RPMI7951 (cell line): ENCODE measurements at places on chromosomes 2 and 18. TPM values are rescaled to one million over a fixed set of nuclear protein-coding genes. Genes with fewer than 3 reads are reported as not detected.

DNA sequence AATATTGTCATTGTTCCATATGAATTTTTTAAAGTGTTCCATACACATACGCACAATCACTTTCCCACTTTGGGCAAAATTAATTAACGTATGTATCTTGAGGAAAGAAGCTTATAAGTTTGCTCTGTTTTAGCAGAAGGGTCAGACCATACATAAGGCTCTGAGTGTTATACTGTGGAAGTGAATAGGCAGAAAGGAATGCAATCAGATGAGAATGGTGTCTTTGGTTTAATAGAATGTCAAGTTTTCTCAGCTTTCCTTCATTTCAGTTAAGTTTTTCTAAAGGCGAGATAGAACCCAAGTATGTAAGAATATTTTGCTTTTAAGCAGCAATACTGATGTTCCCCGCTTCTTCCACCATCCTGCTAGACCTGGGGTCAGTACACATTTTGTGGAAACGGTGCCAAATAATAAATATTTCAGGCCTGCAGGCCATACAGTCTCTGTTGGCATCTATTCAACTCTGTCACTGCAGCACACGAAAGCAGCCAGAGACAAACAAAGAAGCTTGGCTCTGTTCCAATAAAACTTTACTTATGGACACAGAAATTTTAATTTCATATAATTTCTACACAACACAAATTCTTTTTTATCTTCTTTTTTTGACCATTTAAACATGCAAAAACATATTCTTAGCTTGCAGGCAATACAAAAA, 100.6 kb downstream of the UPP2 start:
- peak; percentile 37 for DNase-seq

Gene CFC1
- not detected in 2 replicates for total RNA-seq

DNA sequence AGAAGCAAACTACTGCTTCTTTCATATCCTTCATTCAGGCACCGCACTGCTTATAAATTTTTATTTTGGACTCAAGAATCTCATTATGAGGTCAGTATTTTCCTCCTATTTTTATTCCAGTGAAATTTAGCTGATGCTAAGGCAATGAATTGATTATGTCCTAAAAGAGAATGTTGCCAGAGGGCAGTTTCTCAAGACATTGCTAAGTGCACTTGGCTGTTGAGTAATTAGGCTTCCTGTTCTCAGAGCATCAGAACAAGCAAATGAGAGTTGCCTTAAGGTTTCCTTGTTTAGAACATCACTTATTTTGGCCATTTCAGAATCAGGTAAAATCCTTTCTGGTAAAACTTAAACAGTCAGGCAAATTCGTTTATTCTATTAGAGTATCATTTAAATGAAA, 548.6 kb upstream of the ZEB2 start:
- DNase-seq = no peak

Gene ACKR3
- 14.2 and 24.0 TPM in 2 replicates for total RNA-seq

Gene CDCA7
- 21.4 and 28.8 TPM in 2 replicates for total RNA-seq

GRCh38 chr2:237588044-237588696, 2.4 kb downstream of the RAB17 start:
- DNase-seq = no peak

- DNase-seq = peak; percentile 88
Observed at GRCh38 chr2:20182241-20182931, 42.5 kb downstream of the SDC1 start.

DNA sequence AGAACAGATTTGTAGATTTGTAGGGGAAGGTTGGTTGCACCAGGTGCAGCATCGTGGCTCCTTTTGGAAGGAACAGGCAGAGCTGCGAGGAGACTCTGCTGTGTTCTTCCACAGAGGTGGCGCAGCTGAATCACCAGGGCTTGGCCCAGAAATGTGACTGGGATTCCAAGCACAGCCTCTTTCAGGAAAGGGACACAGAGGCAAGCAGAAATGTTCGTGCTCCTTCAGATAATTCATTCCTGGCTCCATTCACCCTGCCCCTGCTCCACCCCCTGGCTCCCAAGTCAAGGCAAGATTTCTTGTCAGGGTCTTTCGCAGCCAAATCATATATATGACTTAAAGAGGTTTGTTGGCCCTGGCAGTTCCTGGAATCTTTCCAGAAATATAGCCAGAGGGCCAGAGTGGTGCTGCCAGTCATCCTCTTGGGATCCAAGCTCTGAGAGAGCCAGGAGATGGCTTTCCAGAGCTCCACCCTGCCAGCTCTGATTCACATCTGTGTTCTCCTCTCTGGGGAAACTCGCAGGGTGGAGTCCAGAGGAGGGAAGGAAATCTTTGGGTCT, 203.9 kb upstream of the TANK start:
- DNase-seq = peak; percentile 33

DNA sequence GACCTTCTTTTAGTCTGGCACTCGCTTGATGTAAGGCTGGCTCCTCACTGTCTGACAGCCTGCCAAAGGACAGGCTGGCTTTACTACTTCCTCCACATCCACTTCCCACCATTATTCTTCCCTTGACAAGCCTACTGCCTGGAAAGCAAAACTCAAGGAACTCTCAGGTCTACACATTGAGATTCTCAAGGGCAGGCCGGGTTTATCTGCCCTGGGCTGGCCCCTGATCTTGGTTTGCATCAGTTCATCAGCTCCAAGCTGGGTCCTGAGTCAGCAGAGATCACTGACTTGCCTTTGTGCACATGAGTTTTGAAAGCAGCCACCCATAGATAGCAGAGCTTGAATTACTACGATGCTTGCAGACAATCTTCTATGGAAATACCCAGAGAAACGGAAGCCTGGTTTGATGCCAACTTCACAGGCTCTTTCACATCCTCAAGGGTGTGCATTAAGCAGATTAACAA, 53.9 kb downstream of the KCTD18 start:
- peak; percentile 55 for DNase-seq

- DNase-seq = peak; percentile 8
Observed at GRCh38 chr18:21341141-21341540, 99.1 kb downstream of the GREB1L start.

Gene PLA2R1
- total RNA-seq = 6.9 and 7.6 TPM in 2 replicates

DNA sequence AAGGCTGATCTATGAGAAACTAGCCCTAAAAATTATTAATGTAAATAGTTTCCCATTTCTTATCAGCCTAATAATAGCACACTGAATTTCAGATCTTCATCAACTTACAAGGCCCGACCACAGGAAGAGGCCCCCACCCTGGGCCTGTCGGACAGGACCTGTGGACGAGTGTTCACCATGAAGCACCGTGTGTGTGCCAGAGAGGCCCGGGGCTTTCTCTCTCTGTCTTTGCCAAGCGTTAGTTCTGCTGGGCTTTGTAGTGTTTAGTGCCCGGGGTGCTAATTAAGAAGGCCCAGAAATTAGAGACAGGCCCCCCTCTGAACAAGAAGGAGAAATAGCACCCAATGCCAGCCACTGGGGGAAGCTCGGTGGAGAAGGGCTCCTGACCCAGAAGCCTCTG, 265.7 kb downstream of the TWIST2 start:
- no peak for DNase-seq

- no peak for DNase-seq
Observed at GRCh38 chr18:38790303-38790702, 1224.7 kb upstream of the CELF4 start.

Gene APOB
- not detected in 2 replicates for total RNA-seq

DNA sequence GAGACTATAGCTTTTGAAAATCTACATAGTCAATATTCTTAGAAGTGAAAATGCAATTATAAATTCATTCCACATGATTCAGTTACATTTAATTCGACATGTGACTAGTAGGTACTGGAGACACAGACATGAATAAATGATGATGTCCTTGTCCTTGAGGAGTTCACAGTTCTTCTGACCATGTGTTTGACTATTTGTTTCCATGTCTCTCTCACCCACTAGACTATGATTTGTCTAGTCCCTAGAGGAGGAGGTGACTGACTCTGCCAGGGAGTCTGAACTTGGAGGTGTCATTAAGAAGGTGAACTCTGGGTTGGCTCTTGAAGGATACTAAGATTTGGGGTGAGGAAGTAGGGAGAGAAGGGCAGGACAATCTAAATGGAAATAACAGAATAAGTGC, 20.7 kb upstream of the UGP2 start:
- DNase-seq = no peak

DNA sequence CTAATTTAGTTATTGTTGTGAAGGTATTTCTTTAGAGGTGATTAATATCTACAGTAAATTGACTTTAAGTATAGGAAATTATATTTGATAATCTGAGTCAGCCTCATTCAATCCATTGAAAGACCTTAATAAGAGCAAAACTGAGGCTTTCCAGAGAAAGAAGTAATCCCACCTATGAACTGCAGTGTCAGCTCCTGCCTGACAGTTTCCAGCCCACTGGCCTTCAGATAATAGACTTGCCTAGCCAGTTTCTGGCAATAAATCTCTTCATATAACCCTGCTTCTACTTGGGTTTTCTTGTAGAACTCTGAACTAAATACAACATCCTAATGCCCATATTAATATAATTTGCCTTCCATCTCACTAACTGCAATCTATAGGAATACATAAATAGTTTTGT, 437.9 kb upstream of the UBE2E3 start:
- DNase-seq = no peak

DNA sequence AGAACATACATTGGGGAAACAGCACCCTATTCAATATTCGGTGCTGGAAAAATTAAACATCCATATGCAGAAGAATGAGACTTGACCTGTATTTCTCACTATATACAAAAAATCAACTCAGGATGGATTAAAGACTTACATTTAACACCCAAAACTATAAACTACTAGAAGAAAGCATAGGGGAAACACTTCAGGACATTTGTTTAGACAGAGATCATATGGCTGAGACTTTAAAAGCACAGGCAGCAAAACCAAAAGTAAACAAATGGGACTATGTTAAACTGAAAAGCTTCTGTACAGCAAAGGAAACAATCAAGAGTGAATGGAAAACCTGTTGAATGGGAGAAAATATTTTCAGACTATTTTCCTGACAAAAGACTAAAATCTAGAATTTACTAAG, 1694.1 kb upstream of the CELF4 start:
- DNase-seq = no peak

Gene CFAP65
- 0.10 and 0.12 TPM in 2 replicates for total RNA-seq

Gene LYPD6
- total RNA-seq = 16.1 and 19.5 TPM in 2 replicates

Gene RAB6D
- total RNA-seq = not detected in 2 replicates

DNA sequence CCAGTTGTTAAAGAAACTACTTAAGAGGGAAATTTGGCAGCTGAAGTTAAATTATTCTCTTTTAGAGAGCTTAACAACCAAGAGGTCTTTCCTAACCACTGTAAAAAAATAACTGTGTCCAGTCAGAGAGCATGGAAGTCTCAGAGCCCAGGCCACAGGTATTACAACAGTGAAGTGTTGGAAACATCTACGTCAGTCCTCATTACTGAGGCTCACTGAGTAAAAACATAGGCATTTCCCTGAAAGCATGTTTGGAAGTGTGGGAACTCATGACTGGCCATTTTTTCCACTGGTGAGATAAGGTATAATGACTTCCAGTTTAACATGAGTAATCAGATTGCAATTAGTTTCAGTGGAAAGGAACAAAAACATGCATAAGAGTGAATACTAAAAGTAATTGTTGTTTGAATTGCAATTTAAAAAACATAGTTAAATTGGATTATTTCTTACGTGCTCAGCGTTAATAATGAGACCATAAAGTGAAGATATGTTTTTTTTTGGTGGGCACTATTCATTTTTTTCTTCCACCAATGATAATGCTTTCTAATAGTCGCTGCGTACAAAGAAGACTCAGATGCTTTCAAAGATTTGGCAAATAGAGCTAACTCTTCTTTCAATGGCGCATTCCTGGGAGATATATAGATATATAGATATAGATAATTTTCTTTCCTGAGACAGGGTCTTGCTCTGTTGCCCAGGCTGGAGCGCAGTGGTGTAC, 60.8 kb downstream of the EFEMP1 start:
- peak; percentile 95 for DNase-seq

Gene DDX1
- 83.1 and 102 TPM in 2 replicates for total RNA-seq

Gene HOXD1
- total RNA-seq = 0.39 and 0.96 TPM in 2 replicates

GRCh38 chr2:21282515-21282898, 158.7 kb downstream of the TDRD15 start:
- no peak for DNase-seq

Gene CCDC74A
- total RNA-seq = 33.9 and 41.9 TPM in 2 replicates

- DNase-seq = no peak
Observed at GRCh38 chr18:8504880-8505435, 104.3 kb upstream of the RAB12 start.

GRCh38 chr2:309148-309953, 21.5 kb upstream of the ALKAL2 start:
- DNase-seq = no peak

Gene POTEC
- not detected in 2 replicates for total RNA-seq

- DNase-seq = no peak
Observed at GRCh38 chr18:31863103-31863502, 79.8 kb downstream of the TRAPPC8 start.

DNA sequence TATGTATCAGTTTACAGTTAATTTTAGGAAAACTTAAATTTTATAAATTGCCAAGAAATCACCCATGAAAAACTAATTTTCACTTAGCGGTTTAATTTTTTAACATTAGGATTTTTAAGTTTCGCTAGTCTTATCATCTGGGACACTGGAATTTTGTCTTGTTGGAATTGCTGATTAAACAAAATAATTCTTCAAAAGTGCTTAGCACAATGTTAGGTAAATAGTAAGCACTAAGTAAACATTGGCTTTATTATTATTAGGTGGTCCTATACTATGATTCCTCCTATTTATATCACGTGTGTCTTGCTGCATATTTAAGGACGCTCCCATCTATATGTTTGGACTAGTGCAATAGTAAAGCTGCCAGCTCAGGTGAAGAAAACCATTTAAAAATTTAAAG, 54.6 kb upstream of the MAP4K3 start:
- no peak for DNase-seq

DNA sequence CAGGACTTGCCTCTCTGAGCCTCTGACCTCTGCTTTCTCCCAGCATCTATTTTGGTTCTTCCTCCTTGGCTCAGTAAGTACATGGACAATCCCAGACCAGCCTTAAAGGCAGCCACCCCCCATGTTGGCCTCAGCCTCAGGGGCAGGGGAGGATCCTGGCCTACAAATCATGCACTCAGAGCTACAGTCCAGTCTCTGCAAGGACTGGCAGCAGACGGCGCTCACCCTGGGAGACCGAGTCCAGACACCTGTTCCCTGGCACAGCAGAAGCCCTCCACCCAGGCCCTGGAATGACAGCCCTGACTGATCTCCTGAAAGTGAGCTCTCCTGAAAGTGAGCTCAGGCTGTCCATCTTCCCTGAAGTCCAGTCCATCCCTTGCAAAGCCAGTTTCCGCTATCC, 25.7 kb upstream of the PTPN4 start:
- no peak for DNase-seq

DNA sequence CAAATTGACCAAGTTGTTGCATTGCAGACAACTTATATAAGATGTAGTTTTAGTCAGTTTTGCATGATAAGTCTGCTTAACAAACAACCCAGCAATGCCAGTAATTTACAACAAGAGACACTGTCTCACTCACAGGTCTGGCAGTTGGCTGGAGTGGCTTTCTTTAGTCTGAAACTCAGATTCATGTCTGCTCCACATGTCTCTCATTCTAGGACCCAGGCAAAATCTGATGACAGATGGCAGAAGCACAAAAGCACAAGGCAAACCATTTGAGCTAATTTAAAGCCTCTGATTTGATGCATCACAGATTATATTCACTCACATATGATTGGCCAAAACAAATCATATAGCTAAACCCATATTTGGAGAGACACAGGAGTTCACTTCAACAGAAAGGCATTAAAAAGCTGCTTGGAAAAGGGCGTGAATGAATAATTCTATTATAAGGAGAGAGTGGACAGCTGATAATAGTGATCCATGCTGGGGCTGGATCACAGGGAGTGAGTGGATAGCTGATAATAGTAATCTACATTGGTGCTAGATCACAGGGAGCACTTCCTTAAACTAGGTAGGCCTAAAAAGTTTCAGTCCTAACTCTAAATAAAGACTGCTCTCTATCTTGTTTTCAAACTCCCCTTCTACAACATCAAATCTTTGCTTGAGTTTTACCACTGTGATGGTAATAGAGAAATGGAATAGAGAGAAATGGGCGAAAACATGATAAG, 593.2 kb upstream of the ZNF804A start:
- no peak for DNase-seq

- DNase-seq = peak; percentile 44
Observed at GRCh38 chr2:232372231-232373208, 6.0 kb upstream of the ALPP start.
